ENCODE measurements at places on chromosomes 3 and 15. TPM values are rescaled to one million over a fixed set of nuclear protein-coding genes. Genes with fewer than 3 reads are reported as not detected.

- DNase-seq: no peak
Observed at GRCh38 chr15:62416526-62416925, 251.4 kb upstream of the C2CD4B start.

DNA sequence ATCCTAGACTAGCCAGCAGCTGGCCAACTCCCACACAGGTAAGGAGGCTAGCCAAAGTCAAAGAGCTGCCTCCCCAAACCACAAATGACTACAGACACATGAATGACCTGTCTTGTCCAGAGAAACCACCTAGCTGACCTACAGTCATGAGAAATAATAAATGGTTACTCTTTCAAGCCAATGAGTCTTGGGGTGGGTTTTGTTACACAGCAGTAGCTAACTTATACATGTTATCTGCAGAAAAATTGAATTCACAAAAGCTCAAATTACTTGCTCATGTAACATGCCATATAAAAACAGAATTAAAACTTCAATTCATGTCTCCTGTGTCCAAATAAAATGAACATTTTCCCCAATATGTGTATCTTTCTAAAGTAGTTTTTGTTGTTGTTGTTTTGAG, 307.4 kb upstream of the NR2F2 start:
- DNase-seq: no peak

DNA sequence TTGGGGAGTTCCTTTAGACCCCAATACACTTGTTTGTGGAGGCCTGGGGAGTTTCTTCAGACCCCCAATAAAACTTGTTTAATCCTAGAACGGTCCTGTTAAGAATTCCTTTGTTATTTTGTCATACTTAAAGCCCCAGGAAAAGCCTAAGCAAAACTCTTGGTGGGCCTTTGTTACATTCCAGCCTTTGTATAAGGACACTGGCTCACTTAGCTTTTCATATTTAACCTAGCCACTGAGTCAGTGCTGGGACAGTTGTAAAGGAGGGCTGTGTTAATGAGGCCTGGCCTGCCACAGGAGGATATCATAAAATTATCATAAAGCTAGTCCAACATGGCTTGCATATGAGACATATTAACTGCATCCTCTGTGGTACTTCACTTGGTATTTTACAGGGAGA, 760.1 kb downstream of the ZNF385D start:
- no peak for DNase-seq

- no peak for DNase-seq
Observed at GRCh38 chr3:127274200-127274760, 13.6 kb downstream of the PRR20G start.

GRCh38 chr3:188948281-188948996, 223.3 kb upstream of the TPRG1 start:
- DNase-seq: peak; percentile 67

DNA sequence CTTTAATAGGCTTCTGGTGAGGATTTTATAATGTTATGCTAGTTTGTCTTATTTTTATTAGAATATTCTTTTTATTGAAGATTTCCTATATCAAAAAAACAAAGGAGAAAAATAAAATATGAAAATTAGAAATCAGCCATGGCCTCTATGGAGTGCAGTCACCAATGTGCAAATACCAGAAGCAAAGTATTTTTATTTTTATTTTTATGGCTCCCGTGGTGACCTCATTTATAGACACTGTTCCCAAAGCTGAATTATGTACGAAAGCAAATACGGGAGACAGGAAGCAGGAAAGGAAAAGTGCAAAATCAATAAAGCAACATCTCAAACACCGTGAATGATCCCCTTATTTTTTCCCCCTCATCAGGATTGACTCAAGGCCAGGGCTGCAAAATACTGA, 35.1 kb downstream of the DAZL start:
- DNase-seq: no peak

GRCh38 chr3:38651153-38651789, 1.8 kb upstream of the SCN5A start:
- peak; percentile 60 for DNase-seq

- DNase-seq: no peak
Observed at GRCh38 chr15:69669446-69669845, 216.8 kb downstream of the RPLP1 start.

GRCh38 chr3:180798197-180798596, 114.3 kb upstream of the FXR1 start:
- no peak for DNase-seq

- no peak for DNase-seq
Observed at GRCh38 chr15:72193836-72194396, 3.7 kb downstream of the GRAMD2A start.

- DNase-seq: no peak
Observed at GRCh38 chr3:128447561-128448013, 19.1 kb downstream of the DNAJB8 start.

DNA sequence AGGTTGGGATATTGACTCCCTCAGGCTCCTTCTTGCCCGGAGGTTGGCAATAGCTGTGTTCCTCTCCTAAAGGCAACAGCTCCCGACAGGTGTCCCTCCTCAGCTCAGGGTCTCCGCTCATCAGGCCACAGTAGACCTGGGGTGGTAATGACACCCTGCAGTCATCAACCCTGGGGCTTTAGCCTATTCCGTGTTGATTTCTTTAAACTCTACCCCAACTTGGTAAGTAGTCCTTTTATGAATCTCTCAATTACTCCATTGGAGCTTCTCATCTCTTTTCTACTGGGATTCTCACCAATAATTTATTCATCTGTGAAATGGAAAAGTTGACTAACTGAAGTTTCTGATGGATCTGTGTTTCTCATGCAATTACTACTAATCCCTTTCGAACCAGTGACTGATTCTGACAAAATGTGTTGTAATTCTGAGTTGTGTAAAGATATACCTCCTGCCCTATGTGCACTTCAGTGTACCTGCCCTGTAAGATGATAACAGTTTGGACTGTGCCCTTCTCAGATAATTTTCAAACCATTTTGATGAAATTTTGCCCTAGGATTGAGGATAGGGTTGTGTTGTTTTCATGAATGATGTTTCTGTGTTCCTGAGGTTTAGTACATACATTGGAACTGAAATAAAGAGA, 89.7 kb downstream of the RPL39L start:
- DNase-seq: no peak

DNA sequence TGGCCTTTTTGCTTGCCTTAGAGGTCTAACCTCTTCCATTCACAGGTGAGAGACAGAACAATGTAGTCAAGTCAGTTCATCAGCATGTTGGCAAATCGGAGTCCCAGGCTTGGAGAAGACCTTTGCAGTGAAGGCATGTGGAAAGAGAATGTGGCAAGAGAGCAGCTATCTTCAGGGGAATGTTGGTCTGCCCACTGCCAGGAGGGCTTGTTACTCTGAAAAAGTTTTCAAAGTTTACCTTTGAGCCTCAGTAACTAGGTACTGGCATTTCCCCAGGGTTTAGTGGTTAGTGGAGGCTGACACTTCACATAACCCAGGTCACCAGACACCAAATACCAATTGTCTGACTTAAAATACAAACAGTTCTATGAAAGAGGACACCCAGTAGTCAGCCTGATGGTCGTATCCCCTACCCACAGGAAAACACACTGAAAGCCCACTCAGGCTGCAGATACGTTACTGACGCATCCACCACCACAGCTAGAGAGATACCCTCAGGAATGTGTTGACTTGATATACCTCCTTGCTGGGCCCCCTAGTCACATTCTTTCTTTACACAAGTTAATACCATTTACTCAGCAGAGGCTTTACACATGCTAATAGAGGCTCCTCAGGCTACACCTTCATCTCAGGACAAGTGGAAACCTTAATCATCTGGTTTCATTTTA, 9.7 kb upstream of the ARID3B start:
- no peak for DNase-seq

- DNase-seq: no peak
Observed at GRCh38 chr3:194574639-194575483, 58.4 kb downstream of the TMEM44 start.

GRCh38 chr3:16803019-16803418, 81.7 kb upstream of the PLCL2 start:
- no peak for DNase-seq

GRCh38 chr15:28896951-28897350, 11.2 kb downstream of the APBA2 start:
- no peak for DNase-seq

DNA sequence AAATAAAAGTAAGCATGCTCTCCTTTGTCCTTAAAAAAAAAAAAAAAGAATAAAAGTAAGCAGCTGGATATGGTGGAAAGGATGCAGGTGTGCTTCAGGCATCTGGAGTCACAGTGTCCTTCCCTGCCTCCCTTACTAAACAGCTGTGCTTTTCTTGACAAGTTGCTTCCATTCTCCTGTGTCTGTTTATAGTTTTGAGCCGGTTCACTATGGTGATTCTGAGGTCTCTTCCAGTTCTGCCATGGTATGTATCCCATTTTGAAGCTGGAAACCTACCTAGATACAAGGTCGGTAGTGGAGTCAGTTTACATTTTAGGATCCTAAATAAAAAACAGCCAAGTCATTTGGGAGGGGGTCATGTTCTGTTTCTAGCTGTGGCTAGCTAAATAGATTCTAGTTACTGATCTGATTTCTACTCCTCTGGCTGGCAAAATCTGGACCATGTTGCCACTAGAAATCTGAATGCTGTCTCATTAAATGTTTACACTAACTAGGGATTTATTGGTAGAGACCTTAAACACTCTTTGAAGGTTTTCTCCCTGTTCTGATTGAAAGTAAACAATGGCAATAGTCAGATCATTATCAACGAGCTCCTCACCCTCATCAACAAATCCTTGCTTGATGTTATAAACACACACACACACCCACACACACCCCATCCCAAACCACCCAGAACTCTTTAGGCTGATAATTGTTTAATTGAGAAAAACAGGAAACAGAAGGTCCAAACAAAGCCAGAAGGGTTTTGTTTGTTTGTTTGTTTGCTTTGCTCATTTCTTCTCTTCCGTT, 7.9 kb downstream of the TNFSF10 start:
- DNase-seq: no peak

GRCh38 chr15:39624806-39625205, 43.9 kb downstream of the THBS1 start:
- DNase-seq: no peak

- DNase-seq: no peak
Observed at GRCh38 chr3:38171622-38172021, 6.3 kb downstream of the OXSR1 start.

DNA sequence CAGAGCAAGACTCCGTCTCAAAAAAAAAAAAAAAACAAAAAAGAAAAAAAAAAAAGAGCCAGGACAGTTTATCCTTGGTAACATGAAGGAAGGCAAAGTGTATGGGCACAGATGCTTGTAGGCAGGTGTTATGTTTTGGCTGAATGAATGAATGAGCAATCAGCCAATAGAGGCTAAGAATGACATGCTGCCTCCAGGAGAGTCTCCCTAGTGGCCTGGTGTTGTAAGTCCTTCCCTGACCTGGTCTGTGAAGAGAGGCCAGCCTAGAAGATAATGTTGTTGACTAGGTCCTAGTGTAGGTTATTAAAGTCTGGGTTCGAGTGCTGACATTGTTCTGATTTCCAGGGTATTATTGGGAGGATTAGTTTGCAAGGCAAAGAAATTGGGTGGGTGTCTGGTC, 24.9 kb downstream of the GYG1 start:
- no peak for DNase-seq

DNA sequence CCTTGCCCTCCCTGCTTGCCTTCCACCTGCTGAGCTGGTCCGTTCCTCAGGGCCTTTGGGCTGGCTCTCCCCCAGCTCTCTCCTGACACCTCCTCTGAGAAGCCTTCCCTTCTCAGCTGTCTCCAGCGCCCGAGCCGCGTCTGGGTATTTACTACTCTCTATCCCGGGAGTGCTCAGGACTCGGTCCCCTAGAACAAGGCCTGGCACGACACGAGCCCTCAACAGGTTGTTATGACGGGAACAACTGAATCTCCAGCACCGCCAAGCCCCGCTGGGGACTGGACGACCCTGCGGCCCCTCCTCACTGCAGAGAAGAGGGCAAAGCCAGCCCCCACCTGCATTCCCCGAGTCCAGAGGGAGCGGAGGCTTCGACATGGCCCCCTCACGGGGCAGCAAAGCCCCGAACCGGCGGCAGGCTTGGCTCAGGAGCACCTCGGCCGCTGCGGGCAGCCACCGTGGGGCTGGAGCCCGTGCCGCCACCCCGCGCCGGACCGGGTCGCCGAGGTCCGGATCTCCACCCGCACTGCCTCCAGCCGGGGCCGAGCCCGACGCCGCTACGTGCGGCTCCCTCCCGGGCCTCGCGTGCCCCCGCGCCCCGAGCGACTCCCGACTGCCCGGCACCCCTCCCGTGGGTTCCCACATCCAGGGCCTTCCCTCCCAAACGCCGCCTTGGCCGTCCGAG, 792 bp downstream of the TPRA1 start:
- no peak for DNase-seq

DNA sequence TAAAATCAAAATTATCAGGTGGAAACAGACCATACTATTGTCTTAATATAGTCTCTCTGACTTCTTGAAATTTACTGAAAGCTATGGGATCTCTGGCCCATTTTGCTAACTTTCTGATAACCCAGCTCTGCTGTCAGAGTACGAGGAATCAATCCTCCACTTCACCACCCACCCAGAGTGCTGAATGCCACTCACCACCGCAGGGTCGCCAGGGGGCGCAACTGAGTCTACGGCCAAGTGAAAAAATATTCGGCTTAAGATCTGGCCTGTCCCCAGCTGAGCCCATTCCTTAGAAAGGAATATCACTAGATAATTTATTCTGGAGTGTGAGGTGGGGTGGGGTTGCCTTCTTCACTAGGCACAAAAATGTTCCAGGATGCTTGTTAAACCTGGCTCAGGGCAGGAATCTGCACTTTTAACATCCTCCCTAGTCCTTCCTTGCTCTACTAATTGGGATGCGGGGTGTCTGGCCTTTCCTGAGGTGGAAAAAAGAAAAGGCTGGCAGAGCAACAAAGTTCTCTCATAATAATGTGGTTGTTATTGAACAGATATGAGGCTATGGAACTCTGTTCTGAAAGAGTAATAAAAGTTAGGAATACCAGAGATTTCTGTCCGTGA, 520.6 kb downstream of the MFSD1 start:
- DNase-seq: peak; percentile 41

TTC21A gene
- total RNA-seq: 5.6 TPM

MB21D2 gene
- 2.8 TPM for total RNA-seq

PAK6 gene
- total RNA-seq: 19.9 TPM

ITPR1 gene
- total RNA-seq: 9.2 TPM

PATL2 gene
- 1.2 TPM for total RNA-seq

ECE2 gene
- total RNA-seq: not detected

CHRFAM7A gene
- 7.4 TPM for total RNA-seq

CRBN gene
- 29.1 TPM for total RNA-seq

GABRR3 gene
- not detected for total RNA-seq

PCSK6 gene
- 13.5 TPM for total RNA-seq

SCN5A gene
- 11.5 TPM for total RNA-seq

All from HCT116 (cell line).